ENCODE measurements at places on chromosomes 2 and 18. TPM values are rescaled to one million over a fixed set of nuclear protein-coding genes. Genes with fewer than 3 reads are reported as not detected.

The ANKRD23 gene
- polyA plus RNA-seq, result 608 TPM

The CRACDL gene
- polyA plus RNA-seq, result 0.97 TPM

The HOXD4 gene
- polyA plus RNA-seq, result 1.1 TPM

The RPRD1A gene
- polyA plus RNA-seq, result 32.8 TPM

The TRIM54 gene
- polyA plus RNA-seq, result 282 TPM

The TFCP2L1 gene
- 1.2 TPM for polyA plus RNA-seq

The SERPINB2 gene
- not detected for polyA plus RNA-seq

The TUBA3E gene
- polyA plus RNA-seq, result 0.04 TPM

The FLACC1 gene
- polyA plus RNA-seq, result 0.82 TPM

The AP1S3 gene
- polyA plus RNA-seq, result 0.05 TPM

The MYCN gene
- 0.21 TPM for polyA plus RNA-seq

The ITGA4 gene
- 0.20 TPM for polyA plus RNA-seq

The WDR43 gene
- polyA plus RNA-seq, result 33.8 TPM

- no peak for DNase-seq
These were observed 18.3 kb upstream of the KLHL29 start for GRCh38 chr2:23366720-23367119.

- peak; percentile 46 for DNase-seq
These were observed 2.0 kb downstream of the ESPNL start for GRCh38 chr2:238101891-238102841.

GRCh38 chr2:212156088-212156487 lies 382.5 kb downstream of the ERBB4 start:
- no peak for DNase-seq

GRCh38 chr18:3451183-3451988 lies 1.4 kb downstream of the TGIF1 start:
- peak; percentile 96 for DNase-seq

GRCh38 chr2:178824181-178824580 lies 17.0 kb upstream of the TTN start:
- DNase-seq, result peak; percentile 58

DNA sequence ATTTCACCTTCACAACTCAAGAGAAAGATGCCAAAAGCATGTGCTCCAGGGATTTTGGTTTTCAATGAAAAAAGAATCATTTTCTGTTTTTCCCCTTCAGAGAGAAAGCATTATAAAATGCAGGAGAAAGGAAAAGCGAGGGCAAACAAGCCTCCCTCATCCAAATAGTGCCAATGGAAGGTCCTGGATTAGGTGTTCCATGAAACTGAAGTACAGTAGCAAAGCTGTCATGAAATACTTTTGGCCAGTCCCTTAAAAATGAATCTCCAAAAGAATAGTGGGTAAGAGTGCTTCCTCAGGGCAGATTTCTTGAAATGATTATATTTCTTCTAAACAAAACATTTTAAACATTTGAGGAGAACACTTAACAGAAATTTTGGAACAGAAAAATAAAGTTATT lies 182.1 kb upstream of the FOSL2 start:
- no peak for DNase-seq

GRCh38 chr2:67158718-67159117 lies 238.4 kb upstream of the ETAA1 start:
- DNase-seq, result no peak

DNA sequence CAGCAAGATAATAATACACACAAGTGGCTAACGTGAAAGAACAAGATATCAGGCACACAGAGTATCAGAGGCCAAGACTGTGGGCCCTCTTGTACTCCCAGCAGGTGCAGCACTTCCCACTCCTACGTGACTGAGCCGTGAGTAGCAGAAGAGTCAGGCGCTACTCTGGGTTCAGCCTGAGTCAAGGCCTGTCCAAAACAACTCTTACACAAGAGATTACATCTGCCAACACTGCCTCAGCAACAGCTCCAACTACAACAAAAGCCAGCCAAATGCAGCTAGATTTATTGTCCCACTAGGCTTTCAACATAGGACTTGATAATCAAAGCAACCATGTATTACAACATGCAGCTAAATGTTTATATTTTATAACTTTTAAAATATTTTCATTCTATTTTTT lies 56.2 kb downstream of the ITSN2 start:
- DNase-seq, result peak; percentile 90

DNA sequence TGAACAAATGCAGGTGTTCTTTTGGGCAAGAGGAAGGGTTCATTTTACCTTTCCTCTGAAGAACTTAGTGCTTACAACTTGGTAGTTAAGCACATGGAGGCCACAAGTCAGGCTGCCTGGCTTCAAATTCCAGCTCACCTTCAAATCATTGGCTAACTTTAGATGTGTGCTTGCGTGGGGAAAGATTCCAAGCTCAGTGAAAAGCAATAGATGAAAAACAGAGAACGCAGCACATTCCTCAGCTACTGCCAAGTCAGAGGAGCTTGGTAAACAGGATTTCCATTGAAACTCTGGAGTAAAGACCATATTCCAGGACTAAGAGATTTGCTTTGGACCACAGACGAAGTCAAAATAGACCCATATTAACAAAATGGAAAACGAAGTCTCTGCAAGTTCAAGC lies 96.3 kb upstream of the ASB18 start:
- DNase-seq, result no peak

Data from psoas muscle (tissue), 8 donors.